A172 (cell line): ENCODE measurements at places on chromosomes 5 and 9. TPM values are rescaled to one million over a fixed set of nuclear protein-coding genes. Genes with fewer than 3 reads are reported as not detected.

GRCh38 chr5:123147128-123147715, 58.2 kb downstream of the PRDM6 start:
- no peak for DNase-seq

DNA sequence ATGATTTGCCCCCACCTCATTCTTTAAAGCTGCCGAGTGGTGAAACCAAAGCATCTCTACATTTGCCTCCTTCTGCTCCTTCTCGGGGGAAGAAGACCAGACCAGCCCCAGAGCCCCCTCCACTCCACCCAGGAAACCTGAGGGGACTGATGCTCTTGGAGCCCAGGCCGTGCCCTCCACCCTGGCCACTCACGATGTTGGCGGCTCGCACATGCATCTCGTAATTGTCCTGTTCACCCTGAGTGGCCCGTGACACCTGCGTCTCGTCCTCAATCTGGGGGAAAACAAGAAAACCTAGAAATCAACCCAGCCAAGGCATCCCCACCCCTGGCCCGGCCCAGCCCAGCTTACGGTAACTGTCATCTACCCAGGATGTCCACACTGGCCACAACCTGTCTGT, 3.0 kb downstream of the MED22 start:
- no peak for DNase-seq

The HAVCR2 gene
- total RNA-seq: not detected in 2 replicates

The HSPB3 gene
- 1.7 and 2.4 TPM in 2 replicates for total RNA-seq

The ANKRD18A gene
- 0.10 TPM in 1 of 2 replicates, not detected in the other for total RNA-seq

DNA sequence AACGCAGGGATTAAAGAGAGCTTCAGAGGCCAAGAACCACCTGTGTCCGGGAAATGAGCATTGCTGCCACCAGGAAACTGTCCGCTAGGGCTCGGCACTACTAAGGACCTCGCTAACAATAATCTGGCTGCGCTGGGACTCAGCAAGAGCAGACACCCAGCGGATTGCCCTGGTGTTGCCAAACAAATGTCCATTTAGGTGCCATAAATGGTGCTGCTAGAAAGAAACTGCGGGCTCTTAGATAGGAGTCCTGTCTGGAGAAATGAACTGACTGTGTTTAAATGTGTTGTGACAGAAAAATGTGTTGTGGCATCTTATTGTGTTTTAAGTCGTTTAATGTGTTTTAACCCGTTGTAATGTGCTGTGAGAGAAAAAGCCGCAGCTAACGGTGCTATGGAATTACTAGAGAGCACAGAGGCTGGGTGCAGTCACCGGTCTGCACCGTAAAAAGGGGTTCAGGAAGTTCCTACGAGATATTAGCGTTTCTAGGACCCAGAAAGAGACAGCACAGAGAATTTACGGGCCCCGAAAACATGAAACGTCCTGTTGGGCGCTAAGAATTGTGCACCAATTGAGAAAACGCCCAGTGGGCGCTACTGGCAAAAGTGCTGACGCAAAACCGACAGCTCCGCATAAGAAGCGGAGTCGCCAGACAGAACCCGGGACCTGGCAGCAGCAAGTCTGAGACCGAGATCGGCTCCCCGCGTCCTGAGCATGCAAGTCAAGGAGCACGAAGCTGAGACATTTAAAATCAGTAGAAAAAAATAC, 90.6 kb downstream of the ANXA2R start:
- DNase-seq: peak; percentile 76

DNA sequence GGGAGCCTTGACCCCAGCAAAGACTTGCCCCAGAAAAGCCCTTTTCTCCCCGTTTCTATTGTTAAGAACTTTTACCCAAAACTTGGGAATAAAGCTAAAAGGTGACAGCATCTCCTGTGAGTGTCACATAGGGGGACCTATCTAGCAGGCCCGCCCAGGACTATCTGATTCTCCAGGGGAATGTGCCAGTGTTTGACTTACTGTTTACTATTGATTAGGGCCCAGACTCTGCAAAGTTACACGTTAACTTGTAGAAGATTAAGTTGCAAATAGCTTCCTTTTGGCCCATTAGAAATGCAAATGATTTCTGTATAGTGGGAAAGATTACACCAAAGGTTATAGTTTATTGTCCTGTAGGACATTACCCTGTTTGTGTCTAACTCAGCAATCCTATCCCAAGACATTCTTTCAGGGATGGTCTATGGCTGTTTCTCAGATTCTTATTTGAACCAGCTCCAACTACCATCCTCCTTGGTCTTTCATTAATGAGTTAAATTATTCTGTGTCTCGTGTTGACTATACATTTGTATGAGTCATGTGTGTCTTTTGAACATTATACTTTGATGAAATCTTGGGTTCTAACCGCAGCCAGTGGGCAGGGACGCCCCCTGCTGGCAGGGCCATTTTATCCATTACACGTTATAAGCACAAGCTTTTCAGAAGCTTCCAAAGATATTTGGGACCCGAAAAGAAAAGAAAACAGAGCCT, 60.7 kb downstream of the HRH2 start:
- DNase-seq: peak; percentile 42

GRCh38 chr5:77990020-77990419, 213.9 kb upstream of the TBCA start:
- DNase-seq: no peak

GRCh38 chr5:169832304-169832703, 148.0 kb downstream of the INSYN2B start:
- no peak for DNase-seq

- DNase-seq: no peak
Measured at GRCh38 chr9:138096519-138096845, 218.9 kb downstream of the CACNA1B start.

DNA sequence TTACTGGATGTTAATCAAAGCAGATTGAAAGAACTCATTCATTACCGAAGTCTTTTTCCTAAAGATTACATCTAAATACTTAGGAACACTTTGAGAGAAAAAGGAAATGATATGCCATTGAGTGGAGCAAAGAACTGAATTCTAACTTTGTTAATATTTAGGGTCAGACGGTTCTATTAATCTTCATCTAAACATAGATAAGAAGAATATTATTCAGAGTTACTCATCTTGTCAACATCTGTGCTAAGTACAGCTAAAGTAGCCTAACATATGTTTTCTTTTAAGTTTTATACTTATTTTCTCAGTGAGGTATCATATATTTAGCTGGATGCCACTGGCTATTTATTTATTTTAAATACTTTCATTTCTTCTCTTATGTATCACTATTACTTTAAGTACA, 1763.7 kb downstream of the EFNA5 start:
- DNase-seq: no peak

The PCDHGA3 gene
- 0.14 TPM in 1 of 2 replicates, not detected in the other for total RNA-seq

DNA sequence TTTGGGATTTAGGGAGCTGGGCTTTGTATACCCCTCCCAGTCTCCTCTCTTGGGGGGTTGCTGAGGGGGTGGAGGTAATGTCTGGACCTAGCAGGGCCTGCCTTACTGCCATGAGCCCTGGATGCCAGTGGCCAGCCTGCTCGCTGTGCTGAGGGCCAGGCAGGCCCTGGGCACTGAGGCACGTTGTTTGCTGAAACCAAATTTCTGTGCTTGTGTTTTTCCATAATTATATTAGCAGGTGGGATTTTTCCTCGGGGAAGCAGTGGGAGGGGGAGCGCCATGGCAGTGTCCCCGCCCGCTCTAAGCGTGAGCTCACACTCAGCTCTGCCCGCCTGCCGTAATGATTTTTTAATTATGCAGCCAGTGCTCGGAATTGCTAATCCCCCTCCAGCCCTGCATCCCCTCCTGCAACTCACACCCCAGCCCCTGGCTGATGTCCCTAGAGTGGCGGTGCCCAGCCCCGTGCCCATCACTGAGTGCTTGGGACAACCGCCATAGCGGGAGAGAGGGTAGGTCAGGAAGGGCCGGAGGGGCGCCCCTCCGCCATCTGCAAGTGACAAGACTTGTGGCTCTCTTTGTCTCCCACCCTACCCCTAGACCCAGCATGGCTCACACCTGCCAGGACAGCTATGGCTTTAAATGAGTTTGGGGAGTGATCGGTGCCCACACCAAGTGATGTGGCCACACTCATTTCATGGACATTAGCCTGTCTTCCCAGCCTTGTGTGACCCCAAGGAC, 20.9 kb downstream of the CXXC5 start:
- DNase-seq: no peak

DNA sequence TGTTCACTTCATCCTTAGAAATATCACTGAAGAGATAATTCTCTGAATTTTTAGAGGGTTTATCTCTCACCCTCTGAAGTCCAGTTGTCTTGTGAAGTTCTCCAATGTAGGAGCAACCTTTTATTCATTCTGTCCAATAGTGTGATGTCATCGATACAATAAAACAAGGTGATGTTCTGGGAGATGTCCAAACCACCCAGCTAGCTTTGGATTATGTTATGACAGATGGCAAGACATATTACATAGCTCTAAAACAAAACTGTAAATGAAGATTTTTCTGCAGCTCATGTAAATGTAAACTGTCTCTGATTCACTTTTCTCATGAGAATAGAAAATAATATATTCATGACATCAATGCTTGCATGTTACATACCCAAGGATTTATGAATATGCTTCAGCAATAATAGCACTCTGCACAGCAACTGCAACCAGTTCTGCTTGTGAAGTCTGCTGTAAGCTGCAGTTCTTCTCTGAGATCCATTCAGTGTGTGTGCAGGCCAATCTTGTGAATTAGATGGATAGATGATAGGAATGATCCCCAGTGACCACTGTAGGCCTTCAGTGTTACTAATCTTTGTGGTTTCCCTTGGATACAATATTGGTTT, 172.6 kb upstream of the CDH12 start:
- DNase-seq: no peak

The TMEM171 gene
- total RNA-seq: 15.7 and 23.5 TPM in 2 replicates

DNA sequence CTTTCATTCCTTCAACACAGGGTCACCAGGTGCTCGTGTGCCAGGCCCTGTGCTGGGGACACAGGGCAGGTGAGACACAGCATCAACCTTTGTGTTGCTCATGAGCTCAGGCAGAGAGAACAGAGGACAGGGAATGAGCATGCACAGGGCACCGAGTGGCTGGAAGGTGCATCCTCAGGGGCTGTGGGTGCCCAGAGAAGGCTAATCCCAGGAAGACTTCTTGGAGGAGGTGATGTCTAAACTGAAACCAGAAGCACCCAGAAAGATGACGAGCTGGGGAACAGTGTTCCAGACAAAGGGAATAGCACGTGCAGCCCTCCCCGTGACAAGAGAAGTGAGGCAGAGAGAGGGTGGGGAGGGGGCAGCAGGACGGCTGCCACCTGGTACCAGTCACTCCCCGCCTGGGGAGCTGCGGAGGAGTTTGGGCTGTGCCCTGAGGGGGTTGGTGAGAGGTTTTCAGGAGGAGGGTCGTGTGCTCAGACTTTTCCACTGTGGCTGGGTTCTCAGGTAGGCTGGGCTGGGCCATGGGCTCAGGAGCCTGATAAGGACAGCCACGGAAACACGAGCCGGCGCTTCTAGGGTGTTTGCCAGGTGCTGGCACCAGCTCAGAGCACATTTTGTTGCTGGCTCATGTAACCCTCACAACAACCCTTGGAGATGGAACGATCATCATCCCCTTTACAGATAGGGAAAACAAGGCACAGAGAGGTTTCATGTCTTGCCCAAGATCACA, 46.0 kb downstream of the HMCN2 start:
- no peak for DNase-seq

DNA sequence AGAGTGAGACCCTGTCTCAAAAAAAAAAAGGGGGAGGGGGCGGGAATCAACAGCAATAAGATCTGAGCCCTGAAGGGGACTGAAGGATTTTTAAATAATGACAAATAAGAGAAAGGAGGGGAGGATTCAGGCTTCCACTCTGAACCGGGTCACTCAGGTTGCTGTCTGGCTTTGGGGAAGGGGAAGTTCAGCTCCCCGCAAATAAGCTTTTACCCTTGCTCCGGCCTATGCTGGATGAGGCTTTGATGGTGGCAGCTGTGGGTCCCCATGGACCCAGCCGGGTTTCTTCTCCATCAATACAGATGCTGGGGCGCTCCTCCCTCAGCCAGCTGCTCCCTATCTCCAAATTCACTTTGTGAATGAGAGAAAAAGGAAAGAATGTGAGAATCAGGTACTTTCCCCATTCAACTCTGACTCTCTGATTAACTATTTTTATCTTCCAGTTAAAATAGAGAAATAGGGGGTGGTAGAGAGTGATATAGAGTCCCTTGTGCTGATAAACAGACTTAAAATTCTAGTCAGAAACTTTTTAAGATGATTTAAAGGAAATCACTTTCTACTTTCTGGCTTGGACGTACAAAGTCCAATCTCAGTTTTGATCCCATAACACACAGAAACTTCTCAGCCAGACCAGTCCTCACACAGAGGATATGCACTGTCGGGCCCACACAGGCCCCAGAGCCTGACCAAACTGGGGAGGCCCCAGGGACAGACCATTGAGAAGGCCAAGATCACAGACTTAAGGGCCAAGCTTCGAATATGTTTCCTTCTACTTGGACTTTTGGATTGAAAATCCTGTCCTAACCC, 39.6 kb downstream of the C5orf15 start:
- DNase-seq: no peak

GRCh38 chr5:100676817-100677631, 141.8 kb downstream of the FAM174A start:
- peak; percentile 89 for DNase-seq

The GABRA1 gene
- total RNA-seq: 1.4 TPM in 1 of 2 replicates, not detected in the other

The ANKRD33B gene
- total RNA-seq: 1.2 and 2.3 TPM in 2 replicates

The DOK3 gene
- 0.19 and 1.7 TPM in 2 replicates for total RNA-seq

The FCN1 gene
- total RNA-seq: not detected in 2 replicates
